Stimulated activated CD8-positive, alpha-beta memory T cell treated with anti-CD3 and anti-CD28 coated beads, Interleukin-15, amount 100 ng/mL, for 4 hours (primary cell): ENCODE measurements at places on chromosomes 4 and X.
A peak's percentile ranks its signal among the peaks of the same experiment; 100 is the strongest.

GRCh38 chr4:26475716-26476115 lies 14.6 kb downstream of the CCKAR start:
- DNase-seq: no peak

GRCh38 chr4:188262464-188262863 lies 123.2 kb downstream of the TRIML1 start:
- DNase-seq: no peak

DNA sequence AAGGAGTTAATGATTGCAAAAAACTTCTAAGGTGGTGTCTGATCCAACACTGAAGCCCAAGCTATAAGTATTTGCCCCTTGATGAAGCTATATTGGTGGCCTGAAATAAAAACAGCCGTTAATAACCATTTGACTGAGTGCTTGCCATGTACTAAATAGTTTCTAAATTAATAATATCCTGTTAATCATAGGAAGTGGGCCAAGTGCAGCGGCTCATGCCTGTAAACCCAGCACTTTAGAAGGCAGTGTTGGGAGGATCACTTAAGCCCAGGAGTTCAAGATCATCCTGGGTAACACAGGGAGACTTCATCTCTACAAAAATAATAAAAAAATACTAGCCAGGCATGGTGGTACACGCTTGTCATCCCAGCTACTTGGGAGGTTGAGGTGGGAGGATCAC lies 8.3 kb downstream of the NDP start:
- DNase-seq: no peak

- no peak for DNase-seq
Measured at GRCh38 chrX:129593137-129593536, 53.1 kb downstream of the OCRL start.

DNA sequence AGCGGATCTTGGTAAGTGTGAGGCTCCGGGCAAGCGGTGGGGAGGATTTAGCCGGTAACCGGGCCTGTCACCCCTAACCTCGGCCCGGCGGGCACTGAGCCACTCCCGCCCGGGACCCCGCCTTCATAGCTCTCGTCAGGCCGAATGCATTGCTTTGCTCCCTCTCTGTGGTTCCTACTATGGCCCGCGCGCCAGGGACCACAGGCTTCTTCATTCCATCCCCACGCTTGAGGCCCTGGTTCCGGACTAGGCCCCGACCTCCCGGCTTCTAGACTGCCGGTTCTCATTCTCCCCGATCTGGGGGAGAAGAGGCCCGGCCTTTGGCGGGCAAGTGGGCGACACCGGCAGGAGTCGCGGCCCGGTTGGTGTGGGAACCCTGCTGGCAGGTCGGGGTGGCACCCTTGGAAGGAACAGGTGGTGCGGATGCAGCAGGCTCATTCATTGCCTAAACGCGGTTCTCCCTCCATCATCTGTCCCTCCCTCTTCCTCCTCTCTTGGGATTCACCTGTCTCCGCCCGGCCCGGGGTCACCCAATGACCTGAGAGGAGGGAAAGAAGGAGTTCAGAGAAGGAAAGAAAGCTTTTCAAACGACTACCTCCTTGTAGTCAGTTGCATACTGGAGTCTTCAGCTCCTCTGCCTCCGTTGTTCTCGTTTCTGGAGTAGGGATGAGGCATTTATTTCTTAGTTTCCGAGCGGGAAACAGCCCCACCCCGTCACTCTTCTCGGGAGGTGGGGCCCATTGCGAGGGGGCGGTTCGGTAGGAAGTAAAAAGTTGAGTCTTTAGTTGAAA lies at the start of gene NDUFC1:
Gene NDUFC1, minus strand, starts transcription at position 657 of the 791 bp plus-strand sequence. CDS start 6,679 bp downstream, outside the sequence.
- DNase-seq: peak; percentile 32

GRCh38 chrX:101368800-101369199 lies 17.2 kb downstream of the BTK start:
- no peak for DNase-seq

DNA sequence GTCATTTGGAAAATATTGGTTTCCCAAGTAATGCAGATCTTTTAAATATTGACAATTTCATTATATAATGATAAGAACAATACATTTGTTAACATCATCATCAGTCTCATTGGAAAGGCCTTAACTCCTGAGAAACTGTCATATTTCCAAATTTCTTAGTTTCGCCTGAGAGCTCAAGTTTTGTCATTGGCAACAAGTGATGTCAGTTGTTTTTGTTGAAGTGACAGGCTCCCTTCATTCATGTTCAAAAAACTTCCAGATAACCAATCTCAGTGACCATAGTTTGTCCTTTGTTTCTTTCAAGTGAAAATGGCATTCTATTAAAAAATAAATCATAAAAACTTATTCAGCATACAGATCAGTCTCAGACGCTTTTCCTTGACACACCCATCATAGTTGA lies 71.8 kb downstream of the HMGB2 start:
- no peak for DNase-seq

DNA sequence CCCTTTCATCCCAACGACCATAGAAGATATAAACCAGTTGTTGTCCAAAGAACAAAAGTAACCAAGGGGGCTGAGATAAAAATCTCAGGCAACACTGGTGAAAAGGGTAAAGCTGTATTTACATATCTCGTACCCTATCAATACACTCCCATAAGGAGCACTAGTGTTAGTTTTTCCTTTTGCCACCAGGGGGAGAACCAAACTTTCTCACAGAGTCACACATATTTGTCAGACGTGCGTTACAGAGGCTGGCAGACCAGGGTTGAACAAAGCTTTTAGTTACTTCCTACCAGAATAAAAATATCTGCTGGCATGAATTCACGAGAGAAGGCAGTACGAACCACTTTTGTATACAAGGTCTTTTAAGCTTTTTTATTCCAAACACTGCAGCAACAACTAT lies 88.3 kb downstream of the AMELX start:
- DNase-seq: no peak

DNA sequence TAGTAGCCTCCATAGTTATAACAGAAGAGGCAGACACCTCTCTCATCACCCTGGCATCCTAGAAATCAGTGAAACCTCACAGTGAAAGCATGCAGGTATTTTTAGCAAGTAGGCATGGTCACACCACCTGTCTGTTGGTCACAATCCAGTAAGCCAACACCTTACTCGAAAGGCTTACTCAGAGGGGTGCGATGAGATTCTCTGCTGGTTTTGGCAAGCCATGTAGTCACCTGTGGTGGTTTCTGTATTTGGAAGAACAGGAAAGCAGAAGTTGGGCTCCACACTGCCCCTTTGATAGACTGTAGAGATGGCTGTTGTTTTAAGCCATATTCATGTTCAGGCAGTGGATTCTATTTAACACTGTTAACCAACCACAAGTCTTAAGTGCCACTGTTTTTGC lies 134.7 kb downstream of the DCLK2 start:
- DNase-seq: no peak

GRCh38 chr4:42543762-42544161 lies 113.1 kb downstream of the ATP8A1 start:
- DNase-seq: no peak

- no peak for DNase-seq
Measured at GRCh38 chrX:13469963-13470684, 99.3 kb upstream of the EGFL6 start.

DNA sequence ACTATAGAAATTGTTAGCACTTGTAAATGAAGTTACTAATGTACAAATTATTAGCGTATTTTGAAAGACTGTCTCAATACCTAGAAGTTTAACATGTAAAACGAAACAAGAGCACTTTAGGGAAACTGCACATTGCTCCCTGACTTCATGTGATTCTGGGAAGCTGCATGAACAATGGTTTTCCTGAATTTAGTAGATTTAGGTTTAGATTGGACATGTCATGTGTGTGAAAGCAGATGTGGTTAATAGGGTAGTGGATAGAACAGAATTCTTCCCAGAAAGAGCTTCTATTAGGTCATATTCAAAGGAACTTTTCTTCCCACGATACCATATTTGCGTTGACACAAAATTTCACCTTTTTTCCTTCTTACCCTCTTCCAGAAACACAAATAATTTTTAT lies 14.9 kb upstream of the CXCL8 start:
- no peak for DNase-seq

GRCh38 chr4:3223956-3224748 lies 24.8 kb upstream of the MSANTD1 start:
- DNase-seq: no peak
